ENCODE measurements at places on chromosomes 7 and 10. TPM values are rescaled to one million over a fixed set of nuclear protein-coding genes. Genes with fewer than 3 reads are reported as not detected.

- no peak for DNase-seq
Observed at GRCh38 chr7:13920053-13920697, 69.3 kb downstream of the ETV1 start.

The ZPBP gene
- 1.8 TPM for total RNA-seq

DNA sequence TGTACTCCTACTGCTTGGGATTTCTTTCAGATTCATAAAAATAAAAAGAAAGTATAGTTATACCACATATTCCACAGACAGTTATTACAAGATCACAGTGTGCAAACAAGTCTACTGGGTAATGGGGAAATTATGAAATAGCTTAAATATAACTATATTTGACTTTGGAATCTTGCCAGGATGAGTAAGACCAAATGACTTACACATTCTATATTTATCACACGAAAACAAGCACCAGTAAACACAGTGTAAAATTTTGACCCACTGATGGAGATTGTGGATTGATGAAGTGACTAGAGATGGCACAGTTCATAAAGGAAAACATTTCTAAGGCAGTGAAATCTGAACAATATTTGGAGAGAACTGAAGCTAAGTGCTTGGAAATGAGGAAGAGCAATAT is 339.7 kb downstream of the THSD7A start:
- DNase-seq, result no peak

DNA sequence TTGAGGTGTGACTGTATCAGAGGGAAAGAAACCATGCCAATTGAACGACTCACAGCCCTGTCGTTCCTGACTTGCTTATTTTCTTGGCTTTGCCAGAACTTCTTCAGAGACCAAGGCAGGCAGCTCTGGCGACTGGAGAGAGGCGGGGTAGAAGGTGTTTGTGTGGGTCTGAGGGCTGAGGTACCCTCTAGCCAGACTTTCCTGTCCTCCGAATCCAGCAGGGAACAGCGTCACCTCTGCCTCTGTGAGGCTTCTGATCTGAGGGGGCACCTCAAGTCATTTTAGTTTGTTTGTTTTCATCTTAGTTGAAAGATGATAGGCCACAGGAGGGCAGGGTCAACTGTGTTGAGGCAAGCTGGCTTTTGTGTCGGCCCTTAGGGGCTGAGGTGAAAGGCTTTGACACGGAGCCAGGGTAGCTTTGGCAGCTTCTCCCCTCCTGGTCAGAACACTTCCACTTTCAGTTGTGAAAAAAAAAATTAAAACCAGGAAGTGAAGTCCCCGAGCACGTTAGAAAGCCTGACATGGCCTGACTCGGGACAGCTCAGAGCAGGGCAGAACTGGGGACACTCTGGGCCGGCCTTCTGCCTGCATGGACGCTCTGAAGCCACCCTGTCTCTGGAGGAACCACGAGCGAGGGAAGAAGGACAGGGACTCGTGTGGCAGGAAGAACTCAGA is 1.9 kb downstream of the ACSL5 start:
- peak; percentile 67 for DNase-seq

DNA sequence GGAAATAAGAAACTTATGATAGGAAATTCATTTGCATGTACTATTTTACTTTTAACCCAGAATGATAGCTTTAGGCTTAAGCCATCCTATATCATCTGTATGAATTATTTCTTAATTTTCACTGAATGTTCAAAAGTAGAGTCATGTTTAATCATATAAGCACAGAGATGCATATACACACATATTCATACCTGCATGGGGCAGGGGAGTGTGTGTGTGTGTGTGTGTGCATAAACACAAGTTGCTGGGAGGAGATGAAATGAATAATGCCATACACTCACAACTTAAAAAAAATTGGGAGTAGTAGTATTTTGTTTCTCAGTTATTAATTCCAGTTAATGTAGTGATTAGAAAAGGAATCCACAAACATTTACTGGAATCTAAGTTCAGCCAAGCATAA is 83.1 kb upstream of the IKZF1 start:
- DNase-seq, result no peak

The FBH1 gene
- 78.5 TPM for total RNA-seq

All from ovary (tissue), 10 donors.